ENCODE measurements at places on chromosomes 6 and 20. TPM values are rescaled to one million over a fixed set of nuclear protein-coding genes. Genes with fewer than 3 reads are reported as not detected.
A peak's percentile ranks its signal among the peaks of the same experiment; 100 is the strongest.

DNA sequence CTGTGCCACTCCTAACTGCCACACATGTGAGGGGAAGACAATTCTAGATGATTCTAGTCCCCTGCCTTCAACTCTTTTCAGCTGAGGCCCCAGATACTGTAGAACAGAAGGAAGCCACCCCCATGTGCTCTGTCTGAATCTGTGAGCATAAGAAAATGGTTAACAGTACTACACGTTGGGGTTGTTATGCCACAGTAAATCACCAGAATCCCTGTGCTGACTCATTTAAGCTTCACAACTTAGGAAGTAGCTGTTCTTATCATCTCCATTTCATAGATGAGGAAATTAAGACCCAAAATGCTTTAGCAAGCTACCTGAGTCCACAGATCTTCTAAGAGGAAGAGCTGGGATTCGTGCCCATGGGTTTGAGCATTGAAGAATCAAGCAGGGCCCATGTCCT is 27.4 kb upstream of the SCRT2 start:
- no peak for DNase-seq

The SPACA1 gene
- total RNA-seq = not detected

The DCDC2 gene
- not detected for total RNA-seq

GRCh38 chr6:93123585-93123984 is 295.8 kb downstream of the EPHA7 start:
- DNase-seq = no peak

The ISM1 gene
- total RNA-seq = not detected

GRCh38 chr6:111038534-111039252 is 48.6 kb upstream of the SLC16A10 start:
- DNase-seq = no peak

DNA sequence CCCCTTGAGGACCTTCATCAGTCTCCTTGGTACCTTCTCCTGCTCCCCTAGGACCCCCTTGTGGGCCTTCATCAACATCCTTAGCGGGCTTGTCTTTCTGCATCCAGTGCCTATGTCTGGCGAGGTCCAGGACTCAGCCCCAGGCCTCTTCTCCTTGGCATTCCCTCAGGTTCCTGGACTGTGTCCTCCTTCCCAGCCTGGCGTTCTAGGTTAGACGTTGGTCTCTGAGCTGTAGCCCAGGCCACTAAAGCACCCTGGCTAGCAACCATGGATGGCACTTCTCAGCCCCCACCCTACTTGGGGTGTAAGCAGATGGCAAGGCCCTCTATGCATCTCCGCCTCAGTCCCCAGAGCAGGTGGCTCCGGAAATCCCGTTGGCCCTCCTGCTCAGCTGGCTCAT is 51.5 kb upstream of the NNAT start:
- no peak for DNase-seq

GRCh38 chr6:1738558-1739081 is 128.9 kb downstream of the FOXC1 start:
- no peak for DNase-seq

GRCh38 chr6:168025831-168026710 is 28.6 kb downstream of the KIF25 start:
- DNase-seq = no peak

DNA sequence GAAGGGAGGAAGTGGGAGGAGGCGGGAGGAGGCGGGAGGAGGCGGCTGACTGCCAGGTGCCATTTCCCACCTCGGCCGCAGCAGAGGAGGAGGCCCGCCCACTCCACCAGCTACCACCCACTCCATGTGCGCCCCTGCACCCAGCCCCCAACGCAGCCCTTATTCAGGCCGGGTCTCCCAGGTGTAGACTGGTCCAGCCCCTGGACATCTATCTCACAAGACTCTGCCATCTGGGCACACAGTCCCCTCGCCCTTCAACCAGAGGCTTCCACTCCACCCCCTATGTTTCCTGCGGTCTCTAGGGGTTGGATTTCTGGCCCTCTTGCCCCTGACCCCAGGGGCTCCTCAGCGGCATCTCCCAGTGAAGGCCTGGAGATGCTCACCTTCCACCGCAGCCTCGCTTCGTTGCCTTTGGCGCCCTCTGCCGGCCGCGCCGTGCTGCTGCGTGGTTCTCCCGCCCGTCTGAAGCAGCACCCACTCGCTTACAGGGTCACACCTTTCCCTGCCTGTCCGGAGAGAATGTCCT is 32.6 kb upstream of the FAM83D start:
- peak; percentile 82 for DNase-seq

The CLVS2 gene
- total RNA-seq = not detected

- DNase-seq = no peak
Measured at GRCh38 chr6:135158397-135158796, 22.7 kb upstream of the MYB start.

The INSM1 gene
- total RNA-seq = not detected

- no peak for DNase-seq
Measured at GRCh38 chr20:47016068-47016664, 121.5 kb downstream of the EYA2 start.

DNA sequence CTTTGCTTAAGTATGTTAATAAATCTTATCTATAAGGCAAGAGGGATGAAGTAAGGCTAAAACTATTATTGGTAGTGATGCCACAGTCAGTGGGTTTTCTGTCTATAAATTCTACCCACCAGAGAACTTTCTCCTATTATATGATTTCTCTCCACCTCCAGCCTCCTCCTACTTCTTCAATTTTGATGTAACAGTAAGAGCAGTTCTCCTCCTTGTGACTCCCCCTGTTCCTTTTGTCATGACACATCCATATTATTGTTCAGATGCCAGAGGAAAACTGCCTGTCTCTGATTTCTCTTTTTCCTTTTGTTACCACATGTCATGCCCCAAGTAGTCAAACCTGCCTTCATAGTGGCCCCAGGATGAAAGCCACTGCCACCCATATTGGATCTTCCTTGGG is 9.1 kb upstream of the RCAN2 start:
- no peak for DNase-seq

DNA sequence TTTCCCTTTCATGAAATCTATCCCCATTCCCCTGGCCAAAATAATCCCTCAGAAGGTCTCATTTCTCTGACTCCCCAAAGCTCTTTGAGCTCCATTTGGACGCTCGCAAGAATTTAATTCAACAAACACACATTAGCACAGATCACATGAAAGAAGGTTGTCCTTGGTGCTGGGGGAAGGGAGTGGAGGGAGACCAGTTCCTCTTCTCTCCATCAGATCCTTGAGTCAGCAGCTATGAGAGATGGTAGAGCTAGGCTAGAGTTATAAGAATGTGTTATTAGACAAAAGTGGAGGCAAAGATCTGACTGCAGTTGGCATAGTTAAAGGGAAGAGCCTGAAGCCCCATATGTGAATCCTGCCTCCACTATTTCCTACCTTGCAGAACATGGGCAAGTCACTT is 184.2 kb upstream of the CDYL start:
- DNase-seq = no peak

DNA sequence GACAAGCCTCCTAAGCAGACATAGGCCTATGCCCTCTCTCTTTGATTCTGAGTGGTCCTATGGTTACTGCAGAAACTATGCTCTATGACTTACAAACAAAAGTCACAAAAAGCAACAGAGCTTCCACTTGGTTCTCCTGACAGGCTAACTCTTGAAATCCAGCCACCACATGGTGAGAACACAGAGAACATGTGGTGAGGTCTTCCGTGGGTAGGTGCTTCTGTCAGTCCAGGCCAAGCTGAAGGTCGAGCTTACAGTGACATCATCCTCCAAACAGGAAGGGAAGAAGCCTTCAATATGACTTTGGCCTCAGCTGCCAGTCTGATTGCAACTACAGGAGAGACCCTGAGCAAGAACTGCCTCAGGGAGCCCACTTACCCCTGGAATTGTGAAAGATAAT is 265.5 kb downstream of the TBX18 start:
- no peak for DNase-seq

The RUNX2 gene
- total RNA-seq = 6.7 TPM

DNA sequence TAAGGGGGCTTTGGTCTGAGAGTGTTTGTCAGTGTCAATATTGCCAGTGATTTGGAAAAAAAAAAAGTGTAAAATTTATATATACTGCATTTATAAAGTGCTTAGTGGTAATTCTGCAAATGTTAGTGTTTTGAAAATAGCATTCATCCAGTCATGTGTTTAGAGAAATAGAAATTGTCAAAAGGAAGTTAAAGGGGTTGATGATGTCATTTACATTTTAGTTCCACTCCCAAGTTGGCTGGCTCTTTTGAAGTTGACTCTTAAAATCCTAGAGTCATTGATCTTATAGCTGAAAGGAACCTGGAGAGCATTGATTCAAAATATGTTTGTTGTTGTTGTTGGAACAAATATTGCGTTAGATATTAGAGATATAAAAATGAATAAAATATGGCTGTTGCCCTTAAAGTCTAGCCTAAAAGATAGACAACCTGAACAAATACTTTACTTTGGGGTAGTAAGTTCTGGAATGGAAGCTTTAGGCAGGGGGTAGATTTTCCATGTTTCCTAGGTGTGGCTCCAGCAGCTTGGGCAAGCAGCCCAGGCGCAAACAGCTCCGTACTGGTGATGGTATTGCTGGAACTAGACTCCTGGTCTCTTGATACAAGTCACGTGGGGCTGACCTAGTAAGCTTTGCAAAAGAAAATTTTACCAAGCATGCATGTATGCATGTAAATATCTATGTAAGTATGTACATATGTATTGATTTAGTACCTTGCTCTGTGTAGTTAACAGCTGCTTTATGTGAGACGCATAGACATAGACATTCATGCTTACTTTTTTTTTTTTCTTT is 46.3 kb downstream of the HIVEP1 start:
- no peak for DNase-seq

- DNase-seq = no peak
Measured at GRCh38 chr6:156780962-156781853, 4.0 kb downstream of the ARID1B start.

All from natural killer cell treated with Interleukin-12 subunit alpha and Interleukin-12 subunit beta and Interleukin-15 and Interleukin-18, amount 100 ng/mL, for 72 hours (primary cell).